Activated T-cell treated with anti-CD3 and anti-CD28 coated beads for 48 hours (primary cell): ENCODE measurements at places on chromosomes 6 and 20.

DNA sequence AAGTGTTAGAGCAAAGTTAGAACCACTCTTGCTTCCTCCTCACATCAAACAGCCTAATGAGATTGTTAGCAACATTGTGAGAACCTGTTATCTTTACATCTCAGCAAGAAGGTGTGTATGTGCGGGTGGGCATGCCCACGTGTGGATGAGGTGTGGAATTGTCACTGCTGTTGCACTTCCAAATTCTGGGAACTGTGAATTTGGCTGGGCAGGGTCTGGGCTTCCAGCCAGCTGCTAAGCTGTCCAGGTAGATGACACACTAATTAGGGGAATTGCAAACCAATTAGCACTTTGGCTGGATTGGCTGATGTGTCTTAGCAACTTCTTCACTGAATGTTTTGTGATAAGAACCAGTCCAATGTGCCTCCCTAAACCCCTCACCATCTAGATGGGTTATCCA is 848.2 kb downstream of the DHX35 start:
- no peak for DNase-seq

- no peak for DNase-seq
Observed at GRCh38 chr20:57244627-57245214, 21.7 kb downstream of the BMP7 start.

GRCh38 chr6:63272397-63272796 is 47.4 kb downstream of the LGSN start:
- no peak for DNase-seq

DNA sequence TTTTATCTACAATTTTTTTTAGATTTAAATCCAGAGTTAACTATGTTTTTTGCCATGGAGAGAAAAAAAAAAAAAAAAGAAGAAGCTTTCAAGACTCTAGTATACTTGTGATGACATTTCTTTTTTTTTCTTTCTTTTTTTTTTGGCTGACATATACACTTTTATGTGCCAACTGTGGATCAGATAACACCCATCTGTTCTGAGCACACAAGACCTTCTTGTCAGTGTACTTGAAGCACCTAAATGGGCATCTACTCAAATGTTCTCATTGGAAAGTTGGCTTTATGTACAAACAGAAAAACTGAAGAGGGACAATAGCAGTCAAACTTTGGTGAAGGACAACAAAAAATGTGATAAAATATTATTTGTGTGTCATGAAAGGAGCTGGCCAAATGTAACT is 904.5 kb downstream of the GRIK2 start:
- DNase-seq, result no peak

GRCh38 chr20:24095756-24096155 is 107.2 kb upstream of the GGTLC1 start:
- no peak for DNase-seq

DNA sequence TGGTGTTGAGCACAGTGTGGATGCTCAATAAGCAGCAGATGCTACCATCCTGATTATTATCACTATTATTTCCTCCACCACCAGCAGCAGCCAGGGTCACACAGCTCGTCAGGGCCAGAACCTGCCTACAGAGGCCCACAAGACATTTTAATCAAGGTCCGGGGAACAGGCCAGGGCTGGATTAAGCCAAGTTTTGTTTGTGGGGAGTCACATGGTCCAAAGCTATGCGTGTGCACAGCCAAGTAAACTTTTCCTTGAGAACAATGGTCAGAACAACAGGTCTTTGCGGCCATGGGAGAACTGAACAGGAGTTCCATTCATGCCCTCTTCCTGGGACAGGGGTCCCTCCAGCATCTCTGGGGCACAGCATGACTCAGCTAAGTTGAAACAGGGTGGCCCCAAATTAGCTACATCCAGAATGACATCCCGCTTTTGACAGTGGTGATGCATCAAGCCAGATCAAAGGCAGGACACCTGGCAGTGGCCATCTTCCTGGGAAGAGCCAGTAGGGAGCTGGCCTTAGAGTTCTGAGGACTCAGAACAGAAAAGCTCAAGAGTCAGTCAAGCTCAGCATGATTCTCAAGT is 11.7 kb downstream of the SNTA1 start:
- DNase-seq, result no peak

GRCh38 chr20:33474963-33475362 is 14.9 kb upstream of the CBFA2T2 start:
- no peak for DNase-seq

- no peak for DNase-seq
Observed at GRCh38 chr6:10098756-10099528, 315.9 kb downstream of the TFAP2A start.

- no peak for DNase-seq
Observed at GRCh38 chr6:42263165-42263728, 45.6 kb upstream of the MRPS10 start.

DNA sequence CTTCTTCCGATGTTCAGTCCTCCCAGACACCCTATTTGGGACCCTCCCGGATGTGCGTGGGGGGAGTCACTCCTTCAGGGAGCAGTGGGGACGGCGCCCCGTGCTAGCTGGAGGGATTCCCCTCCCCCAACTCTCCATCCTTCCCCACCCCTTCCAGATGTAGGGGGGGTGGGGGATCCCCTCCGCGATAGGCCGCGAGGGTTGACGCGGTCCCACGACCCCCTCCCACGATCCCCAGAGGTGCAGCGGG is 548 bp downstream of the GNL1 start:
- no peak for DNase-seq

GRCh38 chr20:62545271-62545670 is 69.5 kb upstream of the GATA5 start:
- no peak for DNase-seq

- DNase-seq, result no peak
Observed at GRCh38 chr6:117110146-117110545, 155.2 kb upstream of the VGLL2 start.

DNA sequence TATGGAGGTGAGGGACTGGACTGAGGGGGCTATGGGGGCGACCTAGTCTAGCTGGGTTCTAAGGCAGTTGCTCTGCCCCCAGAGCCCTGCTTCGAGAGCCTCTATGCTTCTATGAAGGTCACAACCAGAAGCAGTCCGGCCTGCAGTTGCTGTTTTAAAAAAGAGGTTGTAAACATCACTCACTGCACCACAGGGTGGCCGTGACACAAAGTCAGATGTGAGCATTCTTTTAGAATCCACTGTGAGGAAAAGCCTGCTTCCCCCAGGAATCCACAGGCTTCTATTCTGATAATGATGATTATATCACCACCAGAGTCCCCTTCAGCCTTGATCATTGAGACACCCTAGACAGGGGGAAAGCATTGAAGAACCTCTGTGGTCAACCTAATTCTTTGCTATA is 229.7 kb upstream of the AGPAT4 start:
- DNase-seq, result no peak

DNA sequence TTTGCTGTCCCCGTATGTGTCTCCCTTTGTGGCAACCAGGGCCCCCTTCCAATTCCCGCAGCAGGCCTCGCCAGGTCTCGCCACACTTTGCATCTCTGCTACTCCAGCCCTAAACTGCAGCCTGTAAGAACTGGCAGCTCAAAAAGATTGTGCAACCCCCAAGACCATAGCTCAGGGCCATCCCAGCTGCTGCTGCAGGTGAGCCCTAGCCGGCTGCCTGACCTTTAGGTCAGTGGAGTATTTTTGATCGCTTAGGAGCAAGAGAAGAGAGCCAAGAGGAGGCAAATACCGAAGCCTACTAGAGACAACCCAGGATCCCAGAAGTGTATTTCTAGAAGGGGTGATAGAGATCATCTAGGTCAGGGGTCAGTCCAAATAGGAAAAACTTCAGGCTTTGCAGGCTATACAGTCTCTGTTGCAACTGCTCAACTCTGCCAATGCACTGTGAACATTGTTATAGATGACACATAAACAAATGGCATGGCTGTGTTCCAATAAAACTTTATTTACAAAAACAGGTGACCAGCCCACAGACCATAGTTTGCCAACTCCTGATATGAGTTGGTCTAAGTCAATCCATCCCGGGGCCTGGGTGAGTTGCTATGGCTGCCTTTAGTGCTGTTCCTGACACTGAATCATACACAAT is 138.4 kb downstream of the EYA2 start:
- DNase-seq, result no peak

DNA sequence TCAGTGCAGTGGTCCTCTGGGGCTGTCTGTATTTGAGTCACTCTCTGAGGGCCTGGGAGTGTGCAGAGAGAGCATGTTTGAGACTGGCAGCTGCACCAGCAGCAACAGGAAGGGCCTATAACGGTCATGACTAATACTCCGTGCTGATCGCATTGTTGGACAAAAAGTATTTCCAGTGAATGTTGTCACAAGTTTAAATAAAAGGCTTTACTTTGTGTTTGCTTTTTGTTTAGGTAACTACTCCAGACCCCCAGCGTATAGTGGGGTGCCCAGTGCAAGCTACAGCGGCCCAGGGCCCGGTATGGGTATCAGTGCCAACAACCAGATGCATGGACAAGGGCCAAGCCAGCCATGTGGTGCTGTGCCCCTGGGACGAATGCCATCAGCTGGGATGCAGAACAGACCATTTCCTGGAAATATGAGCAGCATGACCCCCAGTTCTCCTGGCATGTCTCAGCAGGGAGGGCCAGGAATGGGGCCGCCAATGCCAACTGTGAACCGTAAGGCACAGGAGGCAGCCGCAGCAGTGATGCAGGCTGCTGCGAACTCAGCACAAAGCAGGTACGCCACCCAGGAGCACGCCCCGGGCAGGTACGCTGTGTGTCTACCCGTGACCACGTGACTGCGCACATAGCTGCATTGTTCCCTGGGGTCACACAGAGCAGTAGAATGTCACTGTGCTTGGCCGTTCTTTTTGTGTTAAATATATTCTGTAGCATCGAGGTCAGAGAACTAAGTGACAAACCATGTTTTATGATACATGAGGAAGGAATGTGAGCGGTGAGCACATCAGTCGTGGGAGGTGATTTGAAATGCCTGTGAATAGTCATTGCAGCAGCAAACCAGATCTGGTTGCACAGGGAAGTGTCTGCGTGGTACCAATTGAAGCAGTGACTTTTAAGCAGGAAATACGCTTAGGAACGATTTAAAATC is 174.7 kb downstream of the TMEM242 start:
- no peak for DNase-seq

DNA sequence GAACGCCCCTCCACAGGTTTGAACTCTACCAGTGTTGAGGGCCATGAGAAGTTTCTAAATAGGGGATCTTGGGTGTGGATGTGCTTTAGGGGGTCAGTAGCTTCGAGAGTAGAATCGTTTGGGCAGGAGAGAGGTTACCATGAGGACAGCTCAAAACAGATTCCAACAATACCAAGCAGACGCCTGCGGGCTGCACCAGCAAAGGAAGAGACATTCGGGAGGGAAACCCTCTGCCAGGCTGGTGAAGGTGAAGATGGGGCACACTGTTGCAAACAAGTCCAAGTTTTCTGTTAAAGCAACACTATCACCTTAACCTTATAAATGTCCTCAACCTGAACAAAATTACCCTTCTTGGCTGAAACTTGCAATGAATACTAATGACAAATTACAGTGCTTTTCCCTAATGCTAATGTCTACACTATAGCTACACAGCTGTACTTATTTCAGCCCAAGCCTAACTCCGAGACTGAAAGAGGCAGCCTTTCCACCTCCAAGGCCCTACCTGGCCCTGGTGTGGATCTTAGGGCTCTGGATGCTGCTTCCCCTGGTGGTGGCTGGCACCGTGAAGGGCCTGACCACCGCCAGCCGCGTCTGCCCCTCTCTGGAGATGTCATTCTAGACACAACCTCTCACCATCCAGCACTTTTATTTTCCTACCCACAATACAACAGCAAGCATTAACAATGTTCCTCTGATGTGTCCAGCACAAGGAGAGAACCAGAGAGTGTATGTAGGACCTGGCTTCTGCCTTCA is 80.1 kb downstream of the DLL1 start:
- no peak for DNase-seq

DNA sequence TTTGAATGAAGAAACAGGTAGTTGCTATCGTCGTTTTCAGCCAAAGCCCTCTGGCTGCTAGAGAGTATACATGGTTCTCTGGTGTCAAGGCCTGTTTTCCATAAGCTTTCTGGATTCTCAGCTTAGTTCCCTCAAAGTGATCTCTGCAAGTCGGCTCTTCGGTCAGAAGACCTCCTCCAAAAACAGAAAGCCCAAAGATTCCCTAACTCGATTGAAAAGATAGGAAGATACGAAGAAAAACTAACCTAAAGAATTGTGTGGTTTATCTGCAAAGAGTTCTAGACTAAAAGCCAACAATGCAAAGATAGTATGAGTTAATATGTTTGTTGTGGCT is 545 bp upstream of the ASCC3 start:
- no peak for DNase-seq
